GM13977 (cell line): ENCODE measurements at places on chromosomes 2 and 18.

- DNase-seq = no peak
Measured at GRCh38 chr2:241893265-241893664, 23.7 kb downstream of the RTP5 start.

DNA sequence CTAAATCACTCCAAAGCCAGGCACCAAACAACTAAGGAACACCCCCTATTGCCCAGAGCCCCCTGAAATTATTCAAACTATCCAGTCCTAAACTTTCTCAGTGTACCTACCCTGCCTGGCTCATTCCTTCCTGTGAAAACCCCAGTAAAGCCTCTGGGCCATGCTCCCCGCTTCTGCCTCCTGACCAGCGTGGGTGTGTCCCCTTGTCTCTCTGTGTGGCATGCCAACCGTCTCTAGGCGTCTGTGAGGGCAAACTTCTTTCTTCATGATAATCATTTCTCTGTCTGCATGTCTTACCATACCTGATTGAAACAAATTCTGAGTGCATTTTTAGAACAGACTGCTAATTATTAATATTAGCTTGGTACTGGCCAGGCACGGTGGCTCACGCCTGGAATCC is 109.0 kb upstream of the MSH2 start:
- no peak for DNase-seq

- DNase-seq = peak; percentile 97
Measured at GRCh38 chr2:47402805-47403608, at the start of gene MSH2. Gene MSH2, plus strand, starts transcription at chr2:47403156. Its CDS starts 36 bp downstream, at chr2:47403192.

DNA sequence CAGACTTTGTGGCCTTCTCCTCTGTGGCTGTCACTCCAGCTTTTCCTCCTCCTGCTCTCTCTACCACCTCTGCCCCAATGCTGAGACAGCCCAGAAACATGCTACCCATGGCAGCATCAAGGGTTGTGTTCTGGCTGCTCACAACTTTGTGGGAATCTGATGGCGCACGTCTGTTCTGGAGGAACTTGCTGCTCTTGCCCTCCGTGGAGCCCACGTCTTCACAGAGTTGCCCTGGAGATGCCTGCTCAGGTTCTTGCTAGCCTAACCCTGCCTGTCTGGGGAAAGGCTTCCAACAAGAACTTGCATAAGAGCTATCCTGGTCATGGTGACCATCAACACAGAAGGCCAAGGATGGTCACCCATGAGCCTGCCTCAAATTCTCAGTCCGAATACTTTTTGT is 237.4 kb downstream of the AFF3 start:
- no peak for DNase-seq

DNA sequence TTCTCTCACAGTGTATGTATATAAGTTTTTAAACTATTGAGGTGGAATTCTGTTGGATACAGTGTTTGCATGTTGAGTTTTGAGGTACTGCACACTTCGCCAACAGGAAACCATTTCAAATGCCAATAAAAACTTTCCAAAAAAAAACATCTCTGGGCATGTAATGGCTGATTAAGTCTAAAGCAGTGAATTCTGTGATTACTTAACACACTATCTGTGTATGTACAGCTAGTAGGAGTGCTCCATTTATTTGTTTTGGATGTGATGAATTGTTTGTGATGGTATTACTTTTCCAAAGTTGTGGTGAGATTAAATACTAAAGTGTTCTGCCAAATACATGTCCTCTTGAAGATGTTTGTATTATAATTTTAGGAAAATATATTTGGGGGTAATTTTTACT is 31.1 kb downstream of the MMADHC start:
- DNase-seq = no peak

DNA sequence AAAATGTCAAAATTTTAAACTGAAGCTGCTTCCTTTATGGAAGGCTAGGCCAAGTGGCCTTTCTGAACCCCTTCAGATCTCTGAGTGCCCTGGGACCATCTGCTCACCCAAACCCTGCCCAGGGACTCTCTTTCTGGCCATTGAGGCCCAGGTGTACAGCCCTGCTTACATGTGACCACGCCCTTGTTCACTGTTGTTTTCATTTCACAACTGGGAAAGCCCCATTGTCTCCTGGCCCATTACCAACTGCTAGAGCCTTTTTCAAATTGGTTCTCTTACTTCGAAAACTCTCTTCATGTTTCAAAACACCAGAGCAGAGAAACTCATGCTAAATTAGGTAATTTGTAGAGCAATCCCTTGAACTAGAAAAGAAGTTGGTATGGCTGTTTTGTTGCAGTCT is 219.5 kb upstream of the TANK start:
- DNase-seq = peak; percentile 6

- DNase-seq = no peak
Measured at GRCh38 chr2:140506606-140507005, 1624.2 kb downstream of the LRP1B start.

GRCh38 chr2:226310146-226310545 is 489.5 kb downstream of the IRS1 start:
- no peak for DNase-seq

GRCh38 chr18:69559604-69560003 is 158.9 kb downstream of the DOK6 start:
- no peak for DNase-seq

GRCh38 chr2:54386585-54386984 is 69.5 kb upstream of the SPTBN1 start:
- no peak for DNase-seq

DNA sequence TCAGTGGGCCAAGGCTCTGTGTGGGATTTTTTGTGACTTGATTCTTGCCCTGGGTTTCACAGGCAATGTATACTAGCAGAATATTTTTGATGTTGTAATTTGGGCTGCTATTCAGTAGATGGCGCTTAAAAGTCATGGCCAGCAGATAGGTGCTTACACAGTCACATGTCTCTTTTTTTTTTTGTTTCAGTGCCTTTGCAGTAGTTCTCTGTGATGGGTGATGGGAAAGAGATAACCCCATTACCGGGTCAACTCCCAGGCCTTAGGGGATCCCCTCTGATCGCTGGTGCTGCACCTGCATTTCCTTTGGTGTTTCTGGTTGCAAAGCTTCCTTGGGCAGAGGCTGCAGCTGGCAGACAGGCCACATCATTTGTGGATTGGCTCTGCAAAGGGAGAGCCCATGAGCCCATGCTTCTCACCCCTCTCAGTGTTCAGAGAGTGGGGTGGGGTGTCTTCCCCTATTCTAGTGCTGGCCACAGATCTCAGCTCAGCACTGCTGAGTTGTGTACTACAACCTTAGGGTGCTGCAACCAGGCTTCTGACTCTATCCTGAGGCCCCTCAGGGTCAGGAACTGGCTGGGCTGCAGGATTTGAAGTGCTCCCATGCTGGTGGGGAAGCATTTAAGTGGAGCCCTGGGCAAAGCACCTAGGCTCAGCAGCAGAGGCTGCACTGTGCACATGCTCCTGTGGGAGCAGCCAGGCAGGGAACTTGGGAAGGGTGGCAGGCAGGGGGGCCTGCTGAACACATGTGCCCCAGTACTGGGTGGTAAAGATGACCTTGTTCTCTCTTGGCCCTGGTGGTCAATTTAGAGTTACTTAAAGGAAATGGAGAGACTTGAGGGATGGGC is 219.8 kb upstream of the SPHKAP start:
- DNase-seq = peak; percentile 13

DNA sequence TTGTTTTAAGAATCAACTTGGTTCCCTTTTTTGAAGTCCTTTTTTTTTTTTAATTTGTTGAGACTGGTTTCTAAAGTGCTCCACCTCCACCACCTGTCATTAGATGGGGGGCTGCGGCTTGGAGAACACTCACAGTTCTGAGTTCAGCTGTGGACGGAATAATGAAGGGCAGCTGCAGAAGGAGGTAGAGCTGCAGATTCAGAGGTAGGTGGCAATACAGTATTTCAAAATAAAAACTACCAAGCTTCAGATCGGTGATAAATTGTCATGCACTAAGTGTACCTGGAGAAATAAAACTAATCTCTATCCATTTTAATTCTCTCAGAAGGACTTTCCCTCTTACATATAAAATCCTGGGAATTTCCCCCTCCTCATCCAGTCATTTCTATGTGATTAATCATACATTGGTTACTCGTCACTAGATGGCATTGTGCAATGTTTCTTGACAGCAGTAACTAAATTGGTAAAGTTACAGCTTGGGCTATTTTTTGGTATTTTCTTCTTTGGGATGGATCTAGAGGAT is 81.1 kb upstream of the SLC39A10 start:
- peak; percentile 34 for DNase-seq

DNA sequence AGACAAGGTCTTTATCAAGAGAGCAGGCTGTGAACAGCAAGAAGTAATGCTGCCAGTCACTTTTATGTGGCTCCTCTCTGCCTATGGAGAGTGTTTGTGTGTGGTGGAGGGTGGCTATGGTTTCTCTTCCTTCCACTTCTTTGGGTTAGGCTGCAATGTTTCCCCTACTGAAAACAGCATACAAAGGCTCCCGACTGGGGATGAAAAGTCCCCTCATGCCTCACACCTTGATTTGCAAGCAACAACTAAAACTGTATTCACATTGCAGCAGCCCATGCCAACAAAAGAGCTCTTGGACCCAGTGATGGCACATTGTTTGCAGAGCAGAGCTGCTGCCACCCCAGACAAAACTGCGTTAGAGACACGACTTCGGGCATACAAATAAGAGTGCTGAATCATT is 301.6 kb downstream of the SLC8A1 start:
- no peak for DNase-seq

- DNase-seq = no peak
Measured at GRCh38 chr18:23827681-23828080, 138.4 kb downstream of the LAMA3 start.

DNA sequence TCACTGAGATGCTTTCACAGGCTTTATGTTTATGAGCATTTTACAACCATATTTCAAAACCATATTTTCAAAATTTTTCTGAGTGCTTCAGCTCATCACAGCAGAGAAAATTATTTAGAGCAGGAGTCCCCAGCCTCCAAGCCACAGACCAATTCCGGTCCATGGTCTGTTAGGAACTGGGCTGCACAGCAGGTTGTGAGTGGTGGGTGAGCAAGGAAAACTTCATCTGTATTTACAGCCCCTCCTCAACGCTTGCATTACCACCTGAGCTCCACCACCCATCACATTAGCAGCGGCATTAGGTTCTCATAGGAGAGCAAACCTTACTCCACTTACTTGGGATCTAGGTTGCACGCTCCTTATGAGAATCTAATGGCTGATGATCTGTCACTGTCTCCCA is 165.6 kb downstream of the SEPTIN10 start:
- no peak for DNase-seq
